ENCODE measurements at places on chromosomes 6 and 20.

GRCh38 chr6:68718385-68719073 lies 83.4 kb downstream of the ADGRB3 start:
- no peak for DNase-seq

- DNase-seq, result peak; percentile 63
Observed at GRCh38 chr6:28252009-28252975, at the start of gene ZKSCAN4. ZKSCAN4 (minus strand) TSS chr6:28252269; CDS start chr6:28251980, 289 bp downstream.

DNA sequence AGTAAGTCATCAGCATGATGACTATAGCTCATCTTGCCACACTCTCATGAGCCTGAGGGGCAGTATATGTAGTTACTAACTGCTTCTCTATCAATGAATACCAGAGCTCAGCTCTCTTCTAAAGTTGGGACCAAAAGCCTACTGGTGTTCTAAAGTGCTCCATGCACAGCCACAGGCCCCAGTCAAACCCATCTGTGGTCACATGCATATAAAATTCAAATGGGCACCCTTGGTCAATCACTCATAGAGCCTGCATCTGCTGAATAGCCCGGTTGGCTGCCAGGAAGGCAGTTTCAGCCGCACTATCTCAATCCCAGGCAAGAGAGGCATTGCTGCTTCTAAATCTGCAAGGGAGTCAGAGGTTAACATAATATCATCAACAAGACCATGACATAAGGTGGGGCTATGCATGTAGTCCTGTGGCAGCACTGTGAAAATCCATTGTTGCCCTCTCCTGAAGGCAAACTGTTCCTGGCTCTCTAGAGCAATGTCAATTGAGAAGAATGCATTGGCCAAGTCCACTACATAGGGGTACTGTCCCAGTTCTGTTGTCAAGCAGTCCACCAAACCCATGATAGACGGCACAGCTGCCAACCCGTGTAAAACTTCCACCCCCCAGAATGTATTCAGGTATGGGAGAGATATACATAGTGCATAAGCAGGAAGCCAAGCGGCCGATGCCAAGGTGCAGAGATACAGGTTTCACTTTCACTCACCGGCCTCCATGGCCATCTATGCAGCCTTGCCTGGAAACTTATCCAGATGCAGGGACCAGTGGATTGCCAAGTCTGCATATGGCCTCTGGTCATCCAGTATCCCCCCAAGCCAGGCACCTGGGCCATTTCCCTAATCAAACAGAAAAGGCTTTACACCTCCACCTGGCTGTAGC lies 76.2 kb downstream of the ALDH8A1 start:
- DNase-seq, result no peak

DNA sequence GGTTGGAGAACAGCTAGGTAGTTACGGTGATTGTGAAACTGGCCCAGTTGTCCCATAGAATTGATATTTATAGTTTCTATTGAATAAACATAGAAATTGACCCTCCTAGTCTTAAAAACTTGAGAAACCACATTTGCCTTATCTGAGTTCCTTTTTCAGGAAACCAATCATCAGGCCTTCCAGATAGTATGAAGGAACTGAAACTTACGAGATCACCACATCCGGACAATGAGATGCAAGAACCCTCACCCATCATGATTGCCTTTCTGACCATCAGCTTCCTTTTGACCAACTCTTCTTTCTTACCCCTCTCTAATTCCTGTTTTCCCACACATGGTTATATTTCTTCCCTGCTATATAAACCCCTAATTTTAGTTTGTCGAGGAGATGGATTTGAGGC lies 21.8 kb downstream of the SLC35F1 start:
- DNase-seq, result no peak

DNA sequence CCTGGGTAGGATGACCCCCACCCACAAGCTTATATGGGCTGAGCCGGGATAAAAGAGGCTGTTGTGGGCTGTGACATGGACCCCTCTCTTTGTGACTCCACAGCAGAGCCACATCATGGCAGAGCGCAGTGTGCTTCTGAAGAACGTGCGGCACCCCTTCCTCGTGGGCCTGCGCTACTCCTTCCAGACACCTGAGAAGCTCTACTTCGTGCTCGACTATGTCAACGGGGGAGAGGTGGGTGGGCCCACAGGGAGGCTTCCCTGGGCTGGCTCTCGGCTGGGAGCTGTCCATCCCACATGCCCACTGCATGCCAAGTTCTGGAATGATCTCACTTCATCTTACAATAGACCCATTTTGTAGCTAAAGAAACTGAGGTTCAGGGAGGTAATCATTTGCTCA lies 10.5 kb downstream of the SGK2 start:
- DNase-seq, result no peak

Measured in GM04503 (cell line).